ENCODE measurements at places on chromosomes 1 and 21.

DNA sequence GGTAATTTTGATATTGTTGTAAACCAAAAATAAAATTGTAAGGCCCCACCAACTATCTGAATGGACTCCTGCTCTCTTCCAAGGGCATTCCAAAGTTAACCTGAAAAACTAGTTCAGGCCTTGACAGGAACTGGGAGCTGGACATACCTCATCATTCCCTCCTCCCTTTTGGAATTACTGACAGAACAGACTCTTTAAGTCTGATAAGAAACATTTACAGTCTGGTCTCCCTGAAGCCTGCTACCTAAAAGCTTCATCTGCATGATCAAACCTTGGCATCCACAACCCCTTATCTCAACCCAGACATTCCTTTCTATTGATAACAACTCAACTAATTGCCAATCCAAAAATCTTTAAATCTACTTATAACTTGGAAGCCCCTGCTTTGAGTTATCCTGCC, 123.8 kb downstream of the TLR5 start:
- DNase-seq: no peak

GRCh38 chr1:109396871-109397580, 692 bp downstream of the SORT1 start:
- no peak for DNase-seq

GRCh38 chr1:208918160-208918559, 665.4 kb upstream of the CAMK1G start:
- no peak for DNase-seq

DNA sequence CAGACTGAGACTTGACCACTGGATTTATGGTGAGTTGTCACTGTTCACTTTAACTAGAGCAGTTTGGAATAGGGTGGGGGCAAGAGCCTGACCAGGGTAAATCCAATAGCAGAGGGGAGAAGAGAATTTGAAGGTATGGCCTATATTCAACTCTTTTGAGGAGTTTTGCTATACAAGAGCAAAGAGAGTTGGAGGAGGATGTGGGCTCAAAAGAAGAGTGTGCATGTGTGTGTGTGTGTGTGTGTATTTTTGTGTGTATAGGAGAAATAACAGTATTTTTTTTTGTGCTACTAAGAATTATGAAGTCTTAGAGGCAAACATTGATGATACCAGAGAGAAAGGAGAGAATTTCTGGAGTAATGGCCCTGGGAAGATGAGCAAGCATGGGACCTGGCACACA, 164.8 kb upstream of the JUN start:
- no peak for DNase-seq

DNA sequence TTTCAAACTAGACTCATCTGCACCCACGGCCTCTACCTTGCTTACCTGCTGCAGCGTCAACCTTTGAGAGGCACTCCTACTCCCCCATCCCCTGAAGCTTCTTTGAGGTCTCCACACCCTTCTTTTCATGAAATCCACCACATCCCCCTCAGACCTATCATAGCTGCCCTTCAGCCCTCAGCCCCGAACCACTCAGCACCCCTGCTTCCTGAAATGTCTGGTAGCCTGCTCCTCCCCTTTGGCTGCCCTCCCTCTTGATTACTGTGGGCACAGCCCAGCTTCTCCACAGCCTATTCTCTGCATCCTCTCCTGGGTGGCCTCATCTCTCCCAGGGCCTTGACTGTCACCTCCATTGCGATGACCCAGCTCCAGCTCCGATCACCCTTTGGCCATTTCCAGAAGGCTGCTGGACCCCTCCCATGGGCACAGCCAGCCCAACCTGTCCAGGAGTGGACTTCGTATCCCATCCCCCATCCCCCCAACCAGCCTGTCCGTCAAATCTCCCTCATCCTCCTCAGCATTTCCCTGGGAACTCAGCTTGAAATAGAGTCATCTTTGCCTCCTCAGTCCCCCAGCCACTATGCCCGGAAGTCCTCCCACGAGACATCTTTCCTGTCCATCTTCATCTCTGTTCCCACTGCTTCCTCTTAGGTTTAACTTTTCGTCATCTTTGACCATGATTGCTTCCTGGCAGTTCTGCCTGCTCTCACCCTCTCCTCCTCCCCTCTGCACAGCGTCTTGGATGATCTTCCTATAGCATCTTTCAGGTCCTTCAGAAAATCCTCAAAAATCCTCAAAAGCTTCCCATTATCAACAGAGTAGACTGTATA, 6.1 kb upstream of the ADORA1 start:
- DNase-seq: no peak

DNA sequence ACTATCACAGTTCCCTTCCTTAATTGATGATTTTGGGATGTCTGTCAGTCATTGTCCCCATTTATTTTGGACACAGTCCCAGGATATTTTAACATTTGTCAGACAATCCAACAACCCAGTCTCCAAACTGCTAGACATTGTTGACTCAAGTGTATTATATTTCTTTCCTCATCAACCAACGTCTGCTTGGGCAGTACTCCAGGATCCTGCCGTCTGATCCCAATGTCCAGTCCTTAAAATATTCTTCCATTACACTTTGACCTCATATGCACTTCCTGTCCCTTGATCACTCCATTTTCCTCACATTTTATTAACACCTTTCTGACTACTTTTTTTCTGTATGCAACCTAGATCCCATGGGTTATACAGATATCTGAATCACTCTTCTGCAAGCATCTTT, 39.8 kb upstream of the KIAA0040 start:
- no peak for DNase-seq

GRCh38 chr1:42209526-42210251, 45.1 kb upstream of the GUCA2A start:
- no peak for DNase-seq

- DNase-seq: no peak
Observed at GRCh38 chr1:211319892-211320291, 6.7 kb upstream of the TRAF5 start.

DNA sequence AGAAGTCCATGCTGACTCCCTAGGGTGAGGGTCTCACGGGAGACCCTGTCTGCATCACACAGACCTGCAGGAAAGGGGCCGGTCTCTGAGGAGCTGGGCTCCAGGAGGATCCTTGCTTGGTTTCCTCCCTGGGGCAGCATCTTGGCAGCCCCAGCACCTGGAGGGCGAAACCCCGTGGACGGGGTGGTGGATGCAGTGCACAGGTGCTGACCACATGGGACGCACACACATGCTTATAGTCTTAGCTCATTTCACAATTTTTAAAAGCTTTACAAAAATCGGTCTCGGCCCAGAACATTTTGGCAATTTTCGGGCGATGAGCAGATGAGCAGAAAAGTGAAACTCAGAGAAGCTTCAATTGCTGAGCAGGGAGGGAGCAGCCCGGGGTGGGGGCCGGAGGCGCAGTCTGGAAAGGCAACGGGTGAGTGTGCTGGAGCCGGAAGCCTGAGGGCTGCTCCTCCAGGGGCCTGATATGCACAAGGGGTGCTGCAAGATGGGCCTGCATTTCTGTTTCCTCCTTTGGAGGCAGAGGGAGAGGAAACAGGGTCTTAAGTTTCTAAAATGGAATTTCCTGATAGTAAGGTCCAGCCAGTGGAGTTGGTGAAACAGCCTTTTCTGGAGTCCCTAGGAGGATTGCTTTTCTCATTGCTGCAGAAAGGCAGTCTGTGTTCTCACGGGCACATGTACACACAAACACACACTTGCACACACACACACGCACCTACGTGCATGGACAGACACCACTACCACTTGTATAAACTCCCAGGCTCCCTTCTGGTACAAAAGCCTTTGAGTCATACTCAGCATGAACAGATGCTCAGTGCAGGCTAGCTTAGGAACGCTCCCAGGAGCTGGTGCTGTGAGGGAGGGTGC, 60.6 kb downstream of the SCCPDH start:
- no peak for DNase-seq

DNA sequence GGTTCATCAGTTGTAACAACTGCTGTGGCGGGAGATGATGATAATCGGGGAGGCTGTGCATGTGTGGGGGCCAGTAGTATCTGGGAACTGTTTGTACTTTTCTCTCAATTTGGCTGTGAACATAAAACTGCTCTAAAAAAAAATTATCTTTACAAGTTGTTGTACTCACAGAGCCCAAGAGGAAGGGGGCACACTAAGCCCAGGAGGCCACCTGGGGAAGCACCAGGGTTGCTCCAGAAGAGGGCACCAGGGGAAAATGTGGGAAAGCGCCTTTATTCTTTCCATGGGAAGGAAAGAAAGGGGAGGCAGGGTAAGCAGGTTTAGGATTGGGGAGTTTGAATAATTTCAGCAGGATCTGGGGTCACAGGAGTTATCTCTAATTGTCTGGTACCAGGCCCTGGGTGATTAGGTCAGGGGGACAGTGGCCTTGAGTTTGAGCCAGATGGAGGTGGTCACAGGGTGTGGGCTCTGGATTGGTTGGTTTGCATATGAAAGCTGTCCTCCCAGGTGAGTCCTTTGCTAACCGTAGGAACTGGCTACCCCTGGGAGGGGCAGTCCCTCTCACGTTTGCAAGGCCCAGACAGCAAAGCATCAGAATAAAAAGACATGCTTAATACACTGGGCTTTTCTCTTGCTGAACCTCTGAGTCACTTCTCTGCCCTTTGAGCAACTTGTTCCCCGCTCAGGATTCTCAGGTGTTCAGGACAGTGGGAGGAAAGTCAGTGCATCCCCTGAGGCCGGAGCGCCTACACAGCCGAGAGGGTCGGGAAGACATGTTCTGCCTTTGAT, 11.2 kb downstream of the MYOC start:
- DNase-seq: no peak

DNA sequence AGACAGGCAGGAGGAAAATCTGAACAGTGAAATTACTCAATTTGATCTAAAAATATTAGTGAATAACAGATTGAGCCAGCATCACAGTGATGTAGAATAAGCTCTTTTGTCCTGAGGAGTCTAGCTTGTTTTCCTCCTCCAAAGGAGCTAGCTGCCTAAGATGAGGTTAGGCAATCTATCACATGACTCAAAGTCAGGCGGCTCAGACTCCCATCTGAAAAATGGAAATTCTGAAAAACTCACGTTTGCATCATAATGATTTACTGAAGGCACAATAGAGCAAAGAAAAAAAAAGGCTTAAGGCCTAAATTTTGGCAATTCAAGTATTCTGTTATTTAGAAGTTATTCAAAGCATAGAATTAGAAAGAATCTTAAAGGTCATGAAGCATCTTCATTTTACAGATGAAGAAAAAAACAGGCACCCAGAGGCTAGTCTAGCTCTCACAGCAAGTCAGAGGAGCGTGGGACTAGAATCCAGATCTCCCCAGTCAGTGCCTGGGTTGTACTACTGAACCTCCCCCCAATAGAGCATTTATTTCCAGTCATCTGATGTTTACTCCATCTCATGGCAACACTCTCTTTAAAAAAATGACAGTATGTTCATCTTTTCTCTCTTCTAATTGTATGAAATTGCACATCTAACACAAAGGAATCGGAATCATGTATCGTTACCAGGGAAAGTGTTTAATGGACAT, 62.5 kb upstream of the ATF3 start:
- no peak for DNase-seq

All from activated T-cell treated with anti-CD3 and anti-CD28 coated beads, Interleukin-2, amount 50 U/mL, for 24 hours (primary cell).